ENCODE measurements at places on chromosomes 3 and 15. TPM values are rescaled to one million over a fixed set of nuclear protein-coding genes. Genes with fewer than 3 reads are reported as not detected.

NAALADL2 gene
- total RNA-seq, result 0.26 TPM

CCR5 gene
- total RNA-seq, result 1.2 TPM

MYZAP gene
- 0.22 TPM for total RNA-seq

DNA sequence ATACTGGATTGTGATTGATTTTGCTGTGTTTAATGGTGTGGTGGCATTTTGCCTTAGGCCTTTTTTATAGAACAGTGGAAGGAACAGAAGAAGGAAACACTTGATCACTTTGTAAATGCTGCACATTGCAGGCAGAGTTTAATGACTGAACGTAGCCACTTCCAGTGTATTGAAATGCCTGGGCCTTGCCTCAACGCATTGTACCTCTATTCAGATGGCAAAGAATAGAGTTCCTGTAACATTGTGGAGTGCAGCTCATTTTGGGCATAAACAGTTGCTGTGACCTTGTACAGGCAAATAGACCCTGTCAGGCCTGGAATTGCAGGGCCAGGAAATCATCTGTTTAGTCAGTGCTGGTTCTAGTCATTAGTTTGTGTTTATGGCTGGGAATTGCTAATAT, 225.0 kb downstream of the EPHA3 start:
- no peak for DNase-seq

GRCh38 chr3:126373682-126374601, 16.7 kb upstream of the KLF15 start:
- DNase-seq, result no peak

GRCh38 chr15:82680200-82681102, 29.2 kb downstream of the AP3B2 start:
- DNase-seq, result peak; percentile 79

DNA sequence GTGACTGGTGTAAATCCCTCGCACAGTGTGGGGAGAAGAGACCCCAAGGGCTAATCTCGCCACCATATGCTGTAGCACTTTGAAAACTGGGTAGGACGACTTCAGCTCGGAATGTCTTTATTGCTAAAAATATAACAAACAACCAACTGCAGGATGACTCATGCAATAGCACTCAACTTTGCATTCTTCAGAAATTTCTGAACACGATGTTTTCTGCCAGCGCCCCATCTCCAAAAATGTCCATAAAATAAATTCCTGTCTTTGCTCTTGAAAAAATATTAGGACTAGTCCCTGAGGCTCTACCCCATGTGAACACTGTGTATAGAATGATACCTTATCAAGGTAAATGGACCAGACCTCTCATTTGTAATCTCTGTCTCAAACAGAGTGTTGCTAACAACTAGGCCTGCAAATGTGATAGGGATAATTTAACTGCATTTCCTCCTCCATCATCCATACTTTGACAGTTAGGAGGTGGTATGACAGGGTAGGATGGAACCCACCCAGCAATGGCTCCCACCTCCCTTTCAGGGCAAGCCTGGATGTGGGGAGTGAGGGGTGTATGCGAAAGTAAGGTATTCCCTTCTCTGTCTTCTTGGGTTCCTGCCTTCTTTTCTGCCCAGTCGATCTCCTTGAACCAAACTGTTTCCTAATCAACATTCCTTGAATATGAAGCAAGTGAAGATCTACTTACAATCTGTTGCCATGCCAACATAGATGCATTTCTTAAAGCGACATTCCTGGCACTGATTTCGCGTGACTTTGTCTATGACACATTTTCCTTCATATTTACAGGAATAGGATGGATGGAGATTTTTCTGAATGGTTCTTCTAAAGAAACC, 201.1 kb downstream of the NR1D2 start:
- no peak for DNase-seq

DNA sequence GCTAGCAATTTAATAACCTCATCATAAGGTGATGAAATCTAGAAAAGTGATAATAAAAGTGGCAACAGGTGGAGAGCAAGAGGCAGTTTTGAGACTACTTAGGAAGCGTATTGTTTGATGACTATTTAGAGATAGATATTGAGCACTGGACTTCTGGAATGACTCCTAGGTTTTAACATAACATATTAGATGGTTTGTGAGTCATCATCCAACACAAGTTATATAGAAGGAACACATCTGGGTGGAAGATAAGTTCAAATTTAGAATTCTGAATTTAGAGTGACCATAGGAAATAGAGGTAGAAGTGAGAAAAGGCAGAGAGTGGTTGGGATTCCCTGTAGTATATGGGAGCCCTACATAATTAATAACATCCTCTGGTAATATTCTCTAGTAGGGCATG, 282.8 kb upstream of the ALCAM start:
- DNase-seq, result no peak

- no peak for DNase-seq
These were observed 248.1 kb downstream of the LRRN1 start for GRCh38 chr3:4047366-4047765.
